Bronchus fibroblast of lung (primary cell): ENCODE measurements at places on chromosomes 3 and 15. TPM values are rescaled to one million over a fixed set of nuclear protein-coding genes. Genes with fewer than 3 reads are reported as not detected.

The ABHD2 gene
- 24.2 and 32.4 TPM in 2 replicates for total RNA-seq

The STRIT1 gene
- total RNA-seq = not detected in 2 replicates

The LRIG1 gene
- 17.7 and 19.5 TPM in 2 replicates for total RNA-seq

The KBTBD12 gene
- not detected in 2 replicates for total RNA-seq

The RTP4 gene
- total RNA-seq = not detected in 2 replicates

The SCN11A gene
- not detected in 2 replicates for total RNA-seq

The POLQ gene
- total RNA-seq = 4.3 and 4.7 TPM in 2 replicates

The MESP2 gene
- total RNA-seq = 0.45 and 1.3 TPM in 2 replicates

The CLDN18 gene
- not detected in 2 replicates for total RNA-seq

The ACP3 gene
- total RNA-seq = 3.1 and 4.7 TPM in 2 replicates

The SETD2 gene
- total RNA-seq = 10.9 and 13.8 TPM in 2 replicates

The FBXW12 gene
- not detected in 2 replicates for total RNA-seq

The LIPC gene
- total RNA-seq = 0.17 TPM in 1 of 2 replicates, not detected in the other

The PPP1R14D gene
- total RNA-seq = not detected in 2 replicates

The COL6A5 gene
- not detected in 2 replicates for total RNA-seq

The PXK gene
- total RNA-seq = 33.4 and 40.3 TPM in 2 replicates

The MED12L gene
- 0.17 and 0.30 TPM in 2 replicates for total RNA-seq

The CYP8B1 gene
- total RNA-seq = not detected in 2 replicates

The C3orf49 gene
- total RNA-seq = not detected in 2 replicates

The C3orf52 gene
- 1.6 and 2.5 TPM in 2 replicates for total RNA-seq

The EFHB gene
- total RNA-seq = under 0.01 TPM in 1 of 2 replicates, not detected in the other

The PRKCI gene
- 29.0 and 32.6 TPM in 2 replicates for total RNA-seq

The CD200 gene
- total RNA-seq = 3.0 and 5.0 TPM in 2 replicates

The DCLK3 gene
- total RNA-seq = not detected in 2 replicates

The GUCA1C gene
- not detected in 2 replicates for total RNA-seq

The CHRD gene
- total RNA-seq = 0.17 and 0.30 TPM in 2 replicates

The ST3GAL6 gene
- 0.74 and 3.0 TPM in 2 replicates for total RNA-seq

The POTEB3 gene
- not detected in 2 replicates for total RNA-seq
